ENCODE measurements at places on chromosomes 3 and 15. TPM values are rescaled to one million over a fixed set of nuclear protein-coding genes. Genes with fewer than 3 reads are reported as not detected.

Gene GABRG3
- total RNA-seq = 10.6 TPM

Gene CTXN2
- total RNA-seq = 0.25 TPM

Gene KBTBD13
- not detected for total RNA-seq

Gene HYAL2
- total RNA-seq = 24.3 TPM

Gene ZKSCAN7
- total RNA-seq = 21.9 TPM

Gene SPATA12
- not detected for total RNA-seq

Gene C3orf85
- total RNA-seq = not detected

Gene GUCA1C
- total RNA-seq = not detected

Gene MCF2L2
- total RNA-seq = 32.5 TPM

Gene RLBP1
- total RNA-seq = 0.98 TPM

Gene EFHB
- 4.2 TPM for total RNA-seq

Gene NANOGP8
- 0.25 TPM for total RNA-seq

Gene SLC35A5
- 53.4 TPM for total RNA-seq

Gene LIPC
- total RNA-seq = not detected

Gene FOXP1
- total RNA-seq = 56.5 TPM

Gene SPINK8
- not detected for total RNA-seq

Gene APOD
- 7.4 TPM for total RNA-seq

Gene GOLGA6L7
- not detected for total RNA-seq

Gene RARB
- total RNA-seq = 8.1 TPM

Gene PLA2G4D
- total RNA-seq = not detected

Gene DGKG
- 3.7 TPM for total RNA-seq

Gene TGM4
- total RNA-seq = not detected

Gene ZDHHC23
- total RNA-seq = 6.4 TPM

Gene TMOD2
- total RNA-seq = 208 TPM

Gene PRRT3
- 2.5 TPM for total RNA-seq

Gene KIF7
- 4.4 TPM for total RNA-seq

Gene BFSP2
- total RNA-seq = 0.25 TPM

Gene MYRIP
- 8.6 TPM for total RNA-seq

Gene ABI3BP
- 3.0 TPM for total RNA-seq

Gene NIT2
- 10.1 TPM for total RNA-seq

Gene TRPC1
- 102 TPM for total RNA-seq

Gene MAGEL2
- 2.0 TPM for total RNA-seq

Gene GOLGA8T
- 0.49 TPM for total RNA-seq

Gene TMCO5A
- not detected for total RNA-seq

Gene CHRNA7
- 4.2 TPM for total RNA-seq

Gene UROC1
- total RNA-seq = not detected

Gene SLC24A1
- 2.2 TPM for total RNA-seq

Gene VGLL3
- total RNA-seq = 2.0 TPM

Data from temporal lobe (tissue), 4 donors.